ENCODE measurements at places on chromosomes 7 and 10. TPM values are rescaled to one million over a fixed set of nuclear protein-coding genes. Genes with fewer than 3 reads are reported as not detected.

GDF10 gene
- polyA plus RNA-seq: 1.6 TPM

TAS2R41 gene
- polyA plus RNA-seq: not detected

LRRD1 gene
- 0.17 TPM for polyA plus RNA-seq

SEC61G gene
- polyA plus RNA-seq: 194 TPM

RPP30 gene
- polyA plus RNA-seq: 59.6 TPM

NAT16 gene
- polyA plus RNA-seq: not detected

PLAC9 gene
- polyA plus RNA-seq: 16.0 TPM

PDZD7 gene
- polyA plus RNA-seq: 1.9 TPM

NKX2-3 gene
- not detected for polyA plus RNA-seq

TRIM74 gene
- polyA plus RNA-seq: 0.69 TPM

CYP3A7 gene
- polyA plus RNA-seq: 1.1 TPM

PTPRN2 gene
- polyA plus RNA-seq: 7.9 TPM

GRM3 gene
- polyA plus RNA-seq: 0.18 TPM

NPC1L1 gene
- polyA plus RNA-seq: 2.5 TPM

PTF1A gene
- polyA plus RNA-seq: not detected

AZGP1 gene
- polyA plus RNA-seq: 71.9 TPM

AGMO gene
- 0.98 TPM for polyA plus RNA-seq

ASB15 gene
- 1.1 TPM for polyA plus RNA-seq

RBM20 gene
- 4.7 TPM for polyA plus RNA-seq

EEF1AKMT2 gene
- 38.6 TPM for polyA plus RNA-seq

SORCS1 gene
- polyA plus RNA-seq: 17.3 TPM

VENTX gene
- polyA plus RNA-seq: 0.14 TPM

CXCL12 gene
- 446 TPM for polyA plus RNA-seq

C10orf71 gene
- 0.08 TPM for polyA plus RNA-seq

PPP2R2D gene
- 43.8 TPM for polyA plus RNA-seq

ARMC3 gene
- 13.2 TPM for polyA plus RNA-seq

TACR2 gene
- 0.10 TPM for polyA plus RNA-seq

RBM48 gene
- polyA plus RNA-seq: 20.1 TPM

LBX1 gene
- not detected for polyA plus RNA-seq

UBE2D1 gene
- polyA plus RNA-seq: 39.0 TPM

TMEM236 gene
- 0.19 TPM for polyA plus RNA-seq

PCDH15 gene
- polyA plus RNA-seq: 5.1 TPM

CLDN3 gene
- polyA plus RNA-seq: 31.7 TPM

SLIT1 gene
- polyA plus RNA-seq: 5.6 TPM

NUDT5 gene
- 84.3 TPM for polyA plus RNA-seq

WASHC2A gene
- polyA plus RNA-seq: 82.7 TPM

LRIT1 gene
- not detected for polyA plus RNA-seq

SAMD9L gene
- 2.5 TPM for polyA plus RNA-seq

FAM25A gene
- polyA plus RNA-seq: not detected
